ENCODE measurements at places on chromosomes 16 and 17.

DNA sequence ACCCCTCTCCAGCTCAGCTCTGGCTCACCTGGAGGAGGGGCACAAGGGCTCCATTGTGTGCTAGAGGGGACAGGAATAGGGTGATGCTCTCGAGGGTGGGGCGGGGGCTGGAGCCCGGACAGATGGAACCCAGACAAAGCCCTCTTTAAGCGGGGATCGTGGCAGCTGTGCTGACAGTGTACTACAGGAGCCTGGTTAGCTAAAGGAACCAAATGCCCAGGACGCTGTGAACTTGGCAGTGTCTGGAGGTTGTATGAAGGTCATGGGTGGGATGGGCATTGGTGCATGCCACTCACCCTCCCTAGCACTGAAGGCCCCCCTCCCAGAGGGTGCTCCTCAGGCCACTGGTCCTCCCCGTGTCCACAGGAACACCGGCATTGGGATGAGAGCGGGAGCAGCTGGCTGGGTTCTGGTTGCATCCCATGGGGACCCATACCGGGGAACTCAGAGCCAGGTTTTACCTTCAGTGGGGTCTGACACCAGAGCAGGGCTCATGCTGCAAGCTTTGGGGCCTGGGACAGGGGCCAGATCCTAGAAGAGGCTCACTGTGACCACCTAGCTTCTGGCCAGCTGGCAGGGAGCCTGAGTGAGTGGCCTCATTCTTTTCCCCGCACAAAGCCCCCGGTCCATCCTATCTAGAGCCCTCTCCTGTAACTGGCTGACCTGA is 11.9 kb downstream of the KIF19 start:
- no peak for DNase-seq

DNA sequence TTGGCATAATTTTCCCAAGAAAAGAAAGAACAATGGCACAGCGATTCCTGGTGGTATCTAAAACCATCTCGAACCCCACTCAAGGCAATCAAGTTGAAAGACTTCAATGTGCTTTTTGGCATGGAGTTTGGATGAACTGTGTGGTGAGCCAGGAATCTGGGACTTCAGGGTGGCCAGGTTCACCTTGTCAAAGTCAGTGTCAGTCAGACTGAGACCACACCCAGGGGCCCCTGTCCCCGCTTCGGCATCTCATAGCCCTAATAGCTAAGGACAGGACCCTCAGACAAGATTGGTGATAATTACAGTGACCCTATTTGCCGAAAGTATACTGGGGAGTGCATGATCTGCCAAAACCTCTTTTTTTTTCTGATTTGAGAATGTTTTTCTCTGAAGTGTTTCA is 25.8 kb downstream of the WFDC1 start:
- no peak for DNase-seq

- no peak for DNase-seq
Observed at GRCh38 chr17:42866631-42867575, 15.9 kb downstream of the AOC3 start.

GRCh38 chr17:66667491-66668030 is 167.4 kb upstream of the CACNG5 start:
- no peak for DNase-seq

DNA sequence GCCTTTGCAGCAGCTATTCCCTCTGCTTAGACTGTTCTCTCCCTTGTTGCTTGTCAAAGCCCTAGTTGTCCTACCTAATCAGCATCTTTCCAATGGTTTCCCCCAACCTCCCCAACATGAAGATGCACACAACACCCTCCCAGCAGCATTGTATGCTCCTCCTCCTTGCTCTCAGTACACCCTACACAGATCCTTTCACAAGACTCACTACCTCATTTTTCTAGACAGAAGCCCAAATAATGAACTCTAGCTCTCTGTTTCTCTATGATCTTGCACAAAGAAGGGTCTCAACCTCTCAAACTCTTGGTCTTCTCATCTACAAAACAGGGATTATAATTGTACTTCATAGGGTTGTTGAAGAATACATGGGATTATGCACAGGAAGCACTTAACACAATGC is 19.4 kb downstream of the PSME3IP1 start:
- DNase-seq = no peak

- no peak for DNase-seq
Observed at GRCh38 chr17:72199256-72199655, 78.4 kb downstream of the SOX9 start.

DNA sequence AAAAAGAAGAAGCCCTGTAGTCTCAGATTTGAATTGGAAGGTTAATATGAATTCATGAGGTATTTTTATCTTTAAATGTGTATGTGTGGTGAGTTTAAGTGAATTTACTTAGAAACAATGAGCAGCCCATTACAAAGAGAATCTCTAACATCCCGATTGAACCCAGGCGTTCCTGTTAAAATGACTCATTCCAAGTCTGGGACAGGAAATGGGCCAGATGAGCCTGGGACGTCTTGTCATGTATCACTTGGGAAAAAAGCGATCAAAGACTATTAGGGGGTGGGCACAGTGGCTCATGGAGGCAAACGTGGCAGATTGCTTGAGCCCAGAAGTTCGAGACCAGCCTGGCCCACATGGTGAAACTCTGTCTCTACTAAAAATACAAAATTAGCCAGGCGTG is 81.6 kb downstream of the SEC14L1 start:
- no peak for DNase-seq

- DNase-seq = no peak
Observed at GRCh38 chr17:76805319-76805718, 62.9 kb upstream of the MGAT5B start.

GRCh38 chr17:41730479-41730878 is 4.0 kb downstream of the HAP1 start:
- no peak for DNase-seq

GRCh38 chr16:17365591-17366298 is 105.0 kb downstream of the XYLT1 start:
- DNase-seq = no peak

- no peak for DNase-seq
Observed at GRCh38 chr17:57714665-57715180, 30.4 kb downstream of the CCDC182 start.

DNA sequence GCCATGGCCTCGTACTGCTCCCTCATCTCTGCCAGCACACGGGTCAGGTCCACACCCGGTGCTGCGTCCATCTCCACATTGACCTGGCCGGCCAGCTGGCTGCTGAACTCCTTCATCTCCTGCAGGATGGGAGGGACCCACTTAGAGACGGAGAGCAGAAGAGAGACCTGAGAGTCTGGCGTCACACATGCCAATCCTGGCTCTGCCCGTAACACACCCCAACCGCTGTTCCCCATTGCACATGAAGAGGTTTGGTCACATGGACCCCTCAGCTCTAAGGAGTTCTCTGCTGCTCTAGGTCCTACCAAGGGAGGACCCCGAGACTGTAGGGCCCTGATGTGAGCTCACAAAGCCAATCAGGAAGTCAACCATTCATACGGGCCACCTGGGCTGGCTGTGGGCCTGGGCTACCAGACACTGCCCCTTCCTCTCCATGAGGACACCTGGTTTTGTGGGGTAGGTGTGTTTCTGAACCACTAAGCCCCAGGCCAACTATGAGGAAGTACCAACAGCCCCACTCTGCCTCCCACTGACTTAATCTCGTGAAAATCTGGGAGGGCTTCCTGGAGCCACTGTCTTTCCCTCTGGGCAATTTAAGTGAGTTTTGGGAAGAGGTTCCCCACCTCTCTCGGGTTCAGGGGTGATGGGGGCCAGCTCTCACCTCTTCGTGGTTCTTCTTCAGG is 2.4 kb downstream of the KRT15 start:
- DNase-seq = no peak

DNA sequence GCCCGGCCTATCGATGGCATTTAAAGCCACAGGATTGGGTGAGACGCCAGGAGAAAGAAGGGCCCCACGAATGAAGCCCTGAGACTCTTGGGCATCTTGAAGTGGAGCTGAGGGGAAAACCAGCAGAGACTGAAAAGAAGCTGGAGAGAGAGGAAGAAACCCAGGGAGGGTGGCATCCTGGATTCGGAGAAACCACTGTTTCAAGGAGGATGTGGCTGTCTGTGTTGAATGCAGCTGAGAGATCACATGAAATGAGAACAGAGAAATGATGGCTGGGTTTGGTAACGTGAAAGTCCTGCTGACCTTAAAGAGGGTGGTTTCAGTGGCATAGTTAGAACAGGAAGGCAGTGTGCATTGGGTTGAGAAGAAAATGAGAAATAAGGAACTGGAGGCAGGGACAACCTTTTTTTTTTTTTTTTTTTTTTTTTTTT is 3.8 kb downstream of the TNFSF12 start:
- DNase-seq = no peak

- peak; percentile 84 for DNase-seq
Observed at GRCh38 chr17:7314719-7315569, at the start of gene GPS2. GPS2 (minus strand) TSS chr17:7315360; CDS start chr17:7315052, 308 bp downstream.

DNA sequence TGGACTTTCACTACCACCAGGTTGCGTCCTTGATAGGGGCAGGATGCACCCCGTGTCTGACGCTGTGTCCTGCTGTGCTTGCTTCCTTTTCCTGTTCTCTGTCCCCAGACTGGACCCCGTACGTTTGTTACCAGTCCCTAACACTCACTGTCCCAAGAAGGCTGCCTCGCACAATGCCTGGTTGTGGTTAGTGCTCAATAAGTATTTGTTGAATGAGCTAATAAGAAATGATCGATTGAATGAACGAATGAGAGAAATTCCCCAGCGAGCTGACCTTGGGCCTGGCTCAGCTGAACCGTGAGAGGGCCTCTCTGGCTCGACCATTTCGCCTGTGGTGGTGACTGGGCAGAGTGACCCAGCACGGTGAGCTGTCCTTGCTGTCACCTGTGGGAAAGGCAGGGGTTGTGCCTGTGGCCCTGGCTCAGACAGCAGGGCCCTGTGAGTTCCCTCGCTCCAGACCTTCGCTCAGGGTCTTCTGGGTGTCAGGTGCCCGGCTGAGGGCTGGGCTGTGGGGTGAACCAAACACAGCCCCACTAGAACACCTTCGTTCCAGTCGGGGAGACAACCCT is 20.9 kb downstream of the CMIP start:
- no peak for DNase-seq

- no peak for DNase-seq
Observed at GRCh38 chr16:68406458-68407152, 41.7 kb downstream of the SMPD3 start.

DNA sequence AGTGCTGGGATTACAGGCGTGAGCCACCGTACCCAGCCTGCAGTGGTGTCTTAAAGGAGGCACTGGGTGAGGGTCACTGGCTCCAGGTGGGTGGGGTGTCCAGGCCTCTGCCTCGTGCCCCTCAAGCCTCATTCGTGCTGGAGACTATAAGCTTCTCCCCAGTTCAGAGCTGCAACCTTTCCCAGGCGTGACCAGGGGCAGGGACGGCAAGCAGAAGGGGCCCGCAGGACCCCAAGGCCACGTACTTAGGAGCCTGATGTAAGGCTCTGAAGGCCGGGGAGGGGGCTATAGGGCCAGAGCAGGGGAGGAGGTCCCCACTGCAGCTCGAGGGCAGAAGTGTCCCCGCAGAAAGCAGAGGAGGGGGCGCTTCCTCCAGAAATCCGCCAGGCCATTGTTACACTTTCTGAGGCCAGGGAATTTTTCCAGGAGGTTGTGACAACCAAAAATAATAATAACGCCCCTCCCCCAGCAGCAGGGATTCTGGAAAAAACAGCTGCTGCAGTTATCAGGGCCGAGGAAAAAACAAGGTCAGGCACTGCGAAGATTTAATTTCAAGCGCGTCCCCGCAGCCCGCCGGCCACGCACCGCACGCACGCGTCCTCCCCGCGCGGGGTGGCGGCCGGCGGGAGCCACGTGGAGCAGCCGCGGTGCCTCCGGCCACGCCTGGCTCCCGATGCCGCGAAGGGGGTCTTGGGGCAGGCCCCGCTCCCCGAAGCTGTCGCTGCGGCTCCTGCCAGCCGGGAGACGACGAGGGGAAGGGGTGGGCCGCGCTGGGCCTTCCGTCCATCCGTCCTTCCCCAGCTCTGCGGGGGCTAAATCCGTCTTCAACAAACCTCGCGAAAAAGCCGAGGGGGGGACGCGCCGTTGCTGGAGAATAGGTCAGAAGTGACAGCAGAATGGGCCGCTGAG is 45.8 kb upstream of the SLC38A10 start:
- no peak for DNase-seq

DNA sequence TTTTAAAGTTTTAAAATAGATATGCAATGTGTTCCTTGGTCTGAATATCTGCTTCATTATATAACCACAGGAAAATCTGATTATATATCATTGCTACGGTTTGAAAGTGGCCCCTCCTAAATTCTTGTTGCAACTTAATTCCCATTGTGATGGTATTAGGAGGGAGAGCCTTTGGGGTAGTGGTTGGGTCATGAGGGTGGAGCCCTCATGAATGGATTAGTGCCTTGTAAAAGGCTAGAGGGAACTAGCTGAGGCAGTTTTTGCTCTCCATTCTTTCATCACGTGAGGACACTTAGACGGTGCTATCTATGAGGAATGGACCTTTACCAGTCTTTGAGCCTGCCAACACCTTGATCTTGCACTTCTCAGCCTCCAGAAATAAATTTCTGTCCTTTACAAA is 7.6 kb downstream of the ABCA6 start:
- DNase-seq = no peak

- peak; percentile 59 for DNase-seq
Observed at GRCh38 chr16:1309888-1310831, 724 bp downstream of the UBE2I start.

GRCh38 chr17:50157891-50158290 is 7.4 kb upstream of the PPP1R9B start:
- DNase-seq = no peak

DNA sequence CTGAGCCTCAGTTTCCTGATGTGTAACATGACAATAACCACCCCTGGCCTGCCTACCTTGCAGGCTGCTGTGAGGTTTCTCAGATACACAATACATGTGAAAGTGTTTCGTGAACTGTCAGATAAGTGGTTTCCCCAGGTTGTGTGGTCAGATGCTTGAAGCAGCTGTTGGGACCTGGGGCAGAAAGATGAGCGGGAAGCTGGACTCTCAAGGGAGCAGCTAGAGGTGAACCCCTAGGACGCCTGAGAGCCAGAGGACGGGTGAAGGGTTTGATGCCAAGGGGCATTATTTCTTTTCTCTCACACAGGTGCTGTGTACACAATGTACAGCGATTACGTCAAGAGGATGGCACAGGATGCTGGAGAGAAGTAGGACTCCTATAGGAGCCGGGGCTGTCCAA is 2.3 kb downstream of the HIGD1B start:
- peak; percentile 30 for DNase-seq

GRCh38 chr16:1559446-1559975 is 26.0 kb downstream of the TMEM204 start:
- no peak for DNase-seq

GRCh38 chr17:12995106-12995895 is 22.5 kb downstream of the ELAC2 start:
- no peak for DNase-seq
